ENCODE measurements at places on chromosomes 3 and 15.
A peak's percentile ranks its signal among the peaks of the same experiment; 100 is the strongest.

DNA sequence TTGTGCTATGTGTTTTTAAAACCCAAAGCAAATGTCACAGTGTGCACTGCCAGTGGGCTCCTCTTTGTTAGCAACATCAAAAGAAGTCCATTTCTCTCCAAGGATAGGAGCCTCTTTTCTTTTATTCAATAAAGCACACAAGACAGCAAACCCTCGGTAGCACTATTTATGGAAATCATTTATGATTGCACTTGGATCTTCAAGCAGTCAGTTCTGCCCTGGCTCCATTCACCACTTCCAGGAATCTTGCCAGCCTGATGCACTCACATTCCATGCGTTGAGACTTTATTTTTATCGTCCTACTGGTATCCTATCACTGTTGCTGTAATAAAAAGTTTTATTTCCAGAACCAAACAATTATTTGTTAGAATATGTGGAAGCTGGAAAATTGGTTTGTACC lies 412.1 kb downstream of the TBL1XR1 start:
- DNase-seq = no peak
- H3K27ac ChIP-seq = no peak overlapping the region
- no peaks in the 10 kb centered on the region for H3K27me3 ChIP-seq
- 0 out of 2 replicates have a peak, but pooled peaks cover 1% of the 10 kb centered on the region for H3K4me1 ChIP-seq

- H3K4me3 ChIP-seq = peak overlapping the region; percentile 55
These were observed 826 bp downstream of the SHC4 start for GRCh38 chr15:48962662-48963523.

DNA sequence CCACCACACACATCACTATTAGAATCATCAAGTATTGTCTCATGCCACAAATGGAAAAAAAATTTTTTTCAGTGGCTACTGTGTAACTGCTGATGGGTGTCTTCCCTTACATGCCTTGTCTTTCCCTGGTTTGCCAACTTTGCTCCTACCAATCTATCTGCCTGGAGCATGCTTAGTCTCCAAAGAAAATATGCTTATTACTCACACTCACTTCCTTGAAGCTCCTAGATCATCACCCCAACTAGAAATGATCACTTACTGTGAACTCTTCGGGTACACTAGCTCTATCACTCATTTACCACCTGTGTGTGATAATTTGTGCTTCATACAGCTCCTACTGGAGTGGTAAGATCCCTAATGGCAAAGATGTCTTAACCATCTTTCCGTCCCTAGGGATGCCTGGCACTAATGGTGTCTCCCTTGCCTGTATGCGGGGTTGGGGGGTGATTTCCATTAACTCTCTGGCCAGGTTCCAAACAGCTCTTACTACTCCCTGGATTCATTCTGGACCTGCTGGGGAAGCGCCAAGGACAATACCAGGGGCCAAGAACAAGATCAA lies 799 bp downstream of the VPS33B start:
- H3K27ac ChIP-seq = no peak overlapping the region
- DNase-seq = no peak
- peak overlapping the region; percentile 89 for H3K4me3 ChIP-seq

GRCh38 chr3:48459773-48460516 lies 13.4 kb downstream of the ATRIP start:
- no peaks in the 10 kb centered on the region for H3K27me3 ChIP-seq
- no peaks in the 10 kb centered on the region for H3K4me1 ChIP-seq
- no peak overlapping the region for H3K4me3 ChIP-seq
- DNase-seq = no peak
- H3K27ac ChIP-seq = no peak overlapping the region
- H3K36me3 ChIP-seq = peaks cover 28% of the 10 kb centered on the region

GRCh38 chr15:67504796-67505195 lies 16.1 kb upstream of the C15orf61 start:
- H3K4me3 ChIP-seq = no peak overlapping the region
- peaks cover 1% of the 10 kb centered on the region for H3K4me1 ChIP-seq
- H3K27me3 ChIP-seq = no peaks in the 10 kb centered on the region
- DNase-seq = no peak

GRCh38 chr3:98095882-98096281 lies 8.9 kb downstream of the OR5AC2 start:
- H3K36me3 ChIP-seq = no peaks in the 10 kb centered on the region
- no peaks in the 10 kb centered on the region for H3K27me3 ChIP-seq
- no peak overlapping the region for H3K4me3 ChIP-seq

GRCh38 chr15:69074843-69075224 lies 60.3 kb downstream of the NOX5 start:
- no peak for DNase-seq
- no peaks in the 10 kb centered on the region for H3K4me1 ChIP-seq
- H3K27me3 ChIP-seq = no peaks in the 10 kb centered on the region
- H3K4me3 ChIP-seq = no peak overlapping the region

DNA sequence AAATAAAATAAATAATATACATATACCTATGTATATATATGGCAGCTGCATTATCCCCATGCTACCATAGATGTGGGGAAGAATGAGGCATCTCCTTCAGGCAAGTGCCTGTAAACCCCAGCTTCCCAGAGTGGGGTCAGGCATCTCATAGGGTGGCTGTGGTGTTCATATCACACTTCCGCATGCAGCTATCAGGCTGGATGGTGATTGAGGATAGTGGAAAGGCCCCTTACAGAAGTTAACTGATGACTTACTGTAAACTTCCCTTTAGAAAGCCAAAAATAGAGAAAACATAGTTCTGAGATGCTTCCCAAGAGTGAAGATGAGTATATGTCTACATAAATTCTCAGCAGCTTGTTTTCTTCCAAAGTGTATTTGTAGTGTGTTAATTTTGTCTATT lies 3.5 kb upstream of the PP2D1 start:
- no peaks in the 10 kb centered on the region for H3K36me3 ChIP-seq
- H3K27ac ChIP-seq = no peak overlapping the region
- no peak overlapping the region for H3K4me3 ChIP-seq
- H3K4me1 ChIP-seq = no peaks in the 10 kb centered on the region
- DNase-seq = no peak

DNA sequence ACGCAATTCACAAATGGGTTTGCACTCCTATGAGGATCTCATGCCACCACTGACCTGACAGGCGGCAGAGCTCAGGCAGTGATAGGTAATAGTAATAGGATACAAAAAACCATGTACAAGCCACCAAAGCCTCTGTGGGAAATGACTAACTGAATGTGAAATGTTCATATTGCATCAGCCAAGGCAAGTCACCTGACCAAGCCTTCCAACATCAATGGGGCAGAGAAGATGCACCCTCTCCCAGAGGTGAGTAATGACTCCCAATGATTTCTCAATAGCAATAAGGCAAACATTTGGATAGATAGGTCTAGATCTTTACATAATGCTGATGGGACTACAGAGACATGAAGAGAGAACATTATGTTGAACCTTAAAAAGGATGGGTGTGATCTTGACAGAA lies 14.9 kb downstream of the CNTN3 start:
- H3K36me3 ChIP-seq = no peaks in the 10 kb centered on the region
- no peaks in the 10 kb centered on the region for H3K27me3 ChIP-seq
- no peak for DNase-seq

DNA sequence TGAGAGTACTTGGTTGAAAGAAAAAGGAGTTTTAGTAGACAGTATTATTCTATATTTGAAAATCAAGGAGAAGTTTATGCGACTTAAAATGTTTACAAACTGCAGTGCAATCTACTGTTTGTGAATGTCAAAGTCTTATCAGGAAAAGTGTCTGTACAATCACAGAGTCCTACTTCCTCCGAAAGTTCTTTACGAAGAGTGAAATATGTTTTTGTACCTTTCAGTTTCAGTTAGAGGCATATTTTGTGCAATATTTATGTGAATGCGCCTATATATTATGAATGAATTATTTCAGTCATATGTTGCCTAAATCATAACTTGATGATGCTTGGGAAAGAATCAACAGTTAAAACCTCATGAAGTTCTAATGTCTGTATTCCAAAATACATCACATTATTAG lies 31.5 kb downstream of the NGRN start:
- no peak overlapping the region for H3K27ac ChIP-seq
- peaks cover 3% of the 10 kb centered on the region for H3K4me1 ChIP-seq
- no peaks in the 10 kb centered on the region for H3K36me3 ChIP-seq

GRCh38 chr3:72303926-72304325 lies 519.0 kb upstream of the PROK2 start:
- H3K36me3 ChIP-seq = no peaks in the 10 kb centered on the region
- H3K4me3 ChIP-seq = no peak overlapping the region
- no peak overlapping the region for H3K27ac ChIP-seq
- DNase-seq = no peak

DNA sequence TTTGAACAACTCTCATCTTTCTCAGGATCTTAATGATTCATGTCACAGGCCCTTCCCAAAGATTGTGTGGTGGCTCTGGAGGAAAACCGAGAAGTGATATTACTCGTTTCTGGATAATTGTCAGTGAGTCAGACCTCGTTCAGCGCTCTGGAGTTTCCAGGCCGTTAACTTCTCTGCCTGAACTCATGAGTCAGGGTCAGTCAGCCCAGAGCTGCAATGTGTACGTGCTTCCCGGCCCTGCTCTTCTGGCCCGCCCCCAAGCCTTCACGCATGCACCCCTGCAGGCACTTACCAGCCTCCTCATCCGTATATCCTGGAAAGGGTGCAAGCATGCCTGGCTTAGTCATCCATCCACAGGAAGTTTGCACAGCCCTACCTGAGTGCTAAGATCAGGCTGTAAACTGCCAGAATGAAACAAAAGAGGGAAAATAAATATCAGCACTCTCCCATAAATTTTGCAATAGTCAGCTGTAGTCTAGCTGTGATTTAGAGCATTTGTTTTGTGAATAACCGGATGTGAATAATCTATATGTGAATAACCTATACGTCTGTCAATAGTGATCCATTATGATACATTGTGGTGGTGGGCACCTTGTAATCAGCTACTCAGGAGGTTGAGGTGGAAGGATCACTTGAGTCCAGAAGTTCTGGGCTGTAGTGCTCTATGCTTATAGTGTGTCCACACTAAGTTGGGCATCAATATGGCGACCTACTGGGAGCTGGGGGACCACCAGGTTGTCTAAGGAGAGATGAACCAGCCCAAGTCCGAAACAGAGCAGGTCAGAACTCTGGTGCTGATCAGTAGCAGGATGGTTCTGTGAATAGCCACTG lies 35.3 kb upstream of the SEMA4B start:
- no peak for DNase-seq
- no peak overlapping the region for H3K27ac ChIP-seq
- H3K4me1 ChIP-seq = peaks cover 3% of the 10 kb centered on the region
- H3K4me3 ChIP-seq = no peak overlapping the region

DNA sequence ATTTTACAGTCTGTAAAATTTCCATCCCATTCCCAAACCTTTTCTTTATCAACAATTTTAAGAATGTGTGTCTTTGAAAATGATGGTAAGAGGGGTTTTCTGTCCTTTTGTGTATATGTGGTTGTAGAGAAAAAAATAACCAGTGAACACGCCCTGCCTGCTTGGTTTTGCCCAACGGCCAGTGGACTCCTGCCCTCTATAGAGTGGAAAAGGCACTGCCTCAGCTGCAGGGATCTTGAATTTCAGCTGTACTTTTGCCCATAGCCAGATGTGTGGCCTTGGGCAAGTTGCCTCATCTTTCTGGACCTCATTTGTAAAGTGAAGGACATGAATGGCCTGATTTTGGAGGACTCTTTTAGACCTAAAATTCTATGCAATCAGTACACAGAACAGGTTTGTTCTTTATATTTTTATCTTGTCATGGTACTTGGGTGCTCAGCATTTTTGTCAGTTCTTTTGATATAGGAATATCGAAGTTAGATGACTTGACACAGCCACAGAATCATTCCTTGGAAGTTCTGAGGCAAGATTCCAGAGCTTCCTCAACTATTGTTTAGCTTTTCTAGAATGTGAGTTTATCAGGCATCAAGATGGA lies 81.0 kb downstream of the CLDN11 start:
- no peaks in the 10 kb centered on the region for H3K36me3 ChIP-seq
- no peak overlapping the region for H3K27ac ChIP-seq
- no peak for DNase-seq

GRCh38 chr3:187763850-187764648 lies 18.8 kb upstream of the BCL6 start:
- no peaks in the 10 kb centered on the region for H3K4me1 ChIP-seq
- no peak overlapping the region for H3K4me3 ChIP-seq
- no peaks in the 10 kb centered on the region for H3K27me3 ChIP-seq

GRCh38 chr15:25882466-25882865 lies 19.3 kb upstream of the ATP10A start:
- H3K27ac ChIP-seq = no peak overlapping the region
- no peaks in the 10 kb centered on the region for H3K27me3 ChIP-seq
- no peak for DNase-seq
- no peak overlapping the region for H3K4me3 ChIP-seq
- no peaks in the 10 kb centered on the region for H3K4me1 ChIP-seq

DNA sequence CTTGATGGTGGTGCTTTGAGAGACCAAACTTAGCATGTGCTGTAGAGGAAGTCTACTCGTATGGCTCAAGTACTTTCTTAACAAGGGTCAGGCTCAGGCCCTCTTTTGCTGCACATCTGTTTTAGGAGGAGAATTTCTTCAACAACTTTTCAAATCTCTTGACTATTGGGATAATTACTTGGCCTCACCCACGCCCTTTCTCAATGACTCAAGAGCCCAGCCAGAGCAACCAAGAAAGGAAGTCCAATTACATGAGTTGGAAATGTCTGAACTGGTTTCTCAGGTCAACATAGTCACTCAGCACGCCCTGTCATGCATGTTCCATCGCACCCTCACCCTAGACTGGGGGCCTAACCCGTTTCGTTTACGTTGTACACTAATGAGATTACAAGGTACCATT lies 44.8 kb upstream of the UMPS start:
- no peaks in the 10 kb centered on the region for H3K27me3 ChIP-seq
- H3K4me1 ChIP-seq = no peaks in the 10 kb centered on the region
- H3K36me3 ChIP-seq = no peaks in the 10 kb centered on the region
- H3K4me3 ChIP-seq = no peak overlapping the region
- H3K27ac ChIP-seq = no peak overlapping the region

DNA sequence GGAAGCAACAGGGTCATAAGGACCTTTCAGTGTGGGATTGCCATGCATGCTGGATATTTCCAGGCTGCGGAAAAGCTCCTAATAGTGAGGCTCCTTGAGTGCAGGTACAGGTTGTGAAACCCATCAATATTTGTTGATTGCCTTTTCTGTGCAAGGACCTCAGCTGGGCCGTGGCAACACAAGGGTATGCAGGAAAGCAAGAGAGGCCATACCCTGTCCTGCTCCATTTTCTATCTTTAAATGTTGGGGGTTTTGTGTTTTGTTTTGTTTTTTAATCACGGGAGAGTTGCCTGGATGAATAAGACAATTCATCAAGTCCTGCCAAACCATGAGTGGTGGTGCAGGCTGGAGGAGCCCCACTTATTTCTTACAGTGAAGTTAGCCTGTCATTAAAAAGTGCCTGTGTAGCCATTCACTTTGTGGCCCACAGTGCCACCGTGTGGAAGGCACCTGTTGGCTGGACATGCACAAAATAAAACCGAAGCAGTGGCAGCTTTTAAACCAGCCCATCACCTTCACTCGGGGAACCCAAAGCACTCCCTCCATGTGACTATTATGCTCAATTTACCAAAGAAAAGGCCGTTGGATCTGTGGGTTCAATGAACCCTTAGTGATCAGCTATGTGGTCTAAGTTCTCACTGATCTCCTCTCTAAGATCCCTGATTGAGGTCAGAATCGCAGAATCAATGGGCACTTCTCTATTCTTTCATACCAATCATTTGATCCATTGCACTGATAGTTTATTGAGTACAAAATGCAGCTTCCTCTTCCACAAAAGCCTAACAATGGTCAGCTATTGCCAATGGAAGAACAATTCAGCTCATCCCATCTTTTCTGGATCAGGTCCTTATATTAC lies 42.2 kb downstream of the CLDN18 start:
- no peaks in the 10 kb centered on the region for H3K4me1 ChIP-seq
- no peak overlapping the region for H3K27ac ChIP-seq
- no peaks in the 10 kb centered on the region for H3K36me3 ChIP-seq
- no peaks in the 10 kb centered on the region for H3K27me3 ChIP-seq
- no peak overlapping the region for H3K4me3 ChIP-seq

GRCh38 chr3:112811917-112812660 lies 34.6 kb downstream of the CD200R1L start:
- DNase-seq = no peak
- no peak overlapping the region for H3K4me3 ChIP-seq
- H3K27me3 ChIP-seq = no peaks in the 10 kb centered on the region
- H3K36me3 ChIP-seq = no peaks in the 10 kb centered on the region
- H3K27ac ChIP-seq = no peak overlapping the region
